ENCODE measurements at places on chromosomes 3 and 15.

- no peak for DNase-seq
These were observed 324.2 kb upstream of the TGFBR2 start for GRCh38 chr3:30282154-30282696.

- no peak for DNase-seq
These were observed 111.7 kb downstream of the NUP210 start for GRCh38 chr3:13308380-13308801.

DNA sequence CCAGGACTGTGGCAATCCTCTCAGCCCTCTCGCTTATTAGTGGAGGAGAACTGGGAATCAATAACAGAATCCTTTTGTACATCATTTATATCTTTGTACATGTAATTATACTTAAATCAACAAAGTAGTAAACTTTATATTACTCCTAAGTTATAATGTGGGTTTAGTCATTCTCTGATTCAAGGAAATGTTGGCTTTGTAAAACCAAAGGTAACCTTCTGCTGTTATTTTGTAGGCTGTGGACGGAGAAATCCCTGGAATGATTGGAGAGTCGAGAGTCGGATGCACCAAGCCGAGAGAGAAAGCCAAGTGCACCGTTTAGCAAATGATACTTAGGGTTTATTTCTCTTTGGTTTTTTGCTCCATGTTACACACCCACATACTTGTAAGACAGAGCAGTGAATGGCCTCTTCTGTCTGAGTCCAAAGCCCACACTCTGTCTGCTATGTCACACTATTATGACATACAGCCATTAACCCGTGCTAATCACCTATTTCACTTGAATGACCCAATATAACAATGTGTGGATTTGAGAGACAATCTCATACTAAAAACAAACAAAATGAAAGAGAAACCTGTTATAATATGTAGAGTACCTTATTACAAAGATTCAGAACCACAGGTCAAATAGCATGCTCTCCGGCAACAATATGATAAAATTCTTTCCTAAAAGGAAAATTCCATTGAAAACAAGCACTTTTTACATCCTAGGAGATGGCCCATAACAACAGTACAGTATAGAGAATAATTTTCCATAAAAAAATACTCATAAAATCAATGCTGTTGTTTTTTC, 72.2 kb downstream of the MECOM start:
- no peak for DNase-seq

DNA sequence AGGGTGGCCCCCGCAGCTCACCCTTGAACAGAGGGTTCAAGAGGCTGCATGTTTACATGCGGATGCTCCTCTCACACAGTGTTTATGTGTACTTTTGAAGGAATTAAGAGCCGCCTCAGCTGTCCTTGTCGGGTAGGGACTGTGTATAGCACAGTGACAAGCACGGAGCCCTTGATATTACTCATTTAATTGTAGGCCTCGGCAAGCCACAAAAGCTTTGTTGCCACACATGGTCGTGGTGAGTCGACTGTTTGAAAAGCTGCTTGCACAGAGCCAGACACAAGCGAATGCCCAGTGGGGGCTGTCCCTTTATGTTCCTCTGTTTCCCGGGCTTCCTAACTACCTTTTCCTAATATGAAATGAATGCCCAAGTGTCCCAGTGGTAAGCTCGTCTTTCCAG, 4.5 kb downstream of the ESYT3 start:
- DNase-seq = no peak

DNA sequence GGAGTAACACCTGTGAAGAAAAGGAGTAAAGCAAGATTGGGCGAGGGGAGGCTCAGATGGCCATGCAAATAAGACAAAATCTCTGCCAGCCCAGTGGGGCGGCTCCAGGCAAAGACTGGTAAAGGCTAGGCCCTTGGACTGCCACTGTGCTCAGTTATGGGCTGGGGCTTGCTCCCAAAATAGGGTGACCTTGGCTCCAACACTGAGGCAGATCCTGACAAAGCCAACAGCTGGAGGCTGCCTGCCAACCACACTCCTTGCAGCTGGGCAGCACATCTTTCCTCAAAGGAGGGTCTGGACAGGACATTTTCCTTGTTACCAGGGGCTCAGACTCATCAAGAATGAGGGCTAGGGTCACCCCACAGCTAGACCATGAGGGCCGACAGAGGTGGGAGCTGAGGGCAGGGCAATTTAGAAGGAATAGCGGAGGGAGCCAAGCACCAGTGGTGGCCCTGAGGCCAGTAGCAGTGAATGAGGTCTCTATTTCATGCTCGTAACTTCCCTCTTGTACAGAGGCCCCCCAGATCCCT, 86.1 kb downstream of the CHRD start:
- no peak for DNase-seq

- DNase-seq = peak; percentile 52
These were observed 2.3 kb upstream of the HAPLN3 start for GRCh38 chr15:88897456-88898194.

DNA sequence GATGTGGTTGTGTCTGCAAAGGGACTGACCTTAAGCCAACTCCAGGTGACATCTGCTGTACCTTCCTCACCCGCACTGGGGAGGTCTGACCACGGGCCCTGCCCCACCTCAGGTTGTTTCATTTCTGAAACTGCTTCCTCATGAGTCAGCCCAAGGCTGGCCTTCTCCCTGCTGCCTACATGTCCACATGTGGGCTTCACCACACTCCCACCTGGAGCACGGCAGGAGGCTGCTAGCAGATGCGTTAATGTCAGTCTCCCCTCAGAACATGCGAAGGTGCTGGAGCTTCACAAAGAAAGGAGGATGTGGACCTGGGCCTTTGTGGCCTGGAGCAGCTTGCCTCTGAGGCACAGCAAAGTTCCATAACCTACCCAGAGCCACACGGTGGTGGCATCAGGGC, 69.4 kb upstream of the PLXNA1 start:
- DNase-seq = no peak

DNA sequence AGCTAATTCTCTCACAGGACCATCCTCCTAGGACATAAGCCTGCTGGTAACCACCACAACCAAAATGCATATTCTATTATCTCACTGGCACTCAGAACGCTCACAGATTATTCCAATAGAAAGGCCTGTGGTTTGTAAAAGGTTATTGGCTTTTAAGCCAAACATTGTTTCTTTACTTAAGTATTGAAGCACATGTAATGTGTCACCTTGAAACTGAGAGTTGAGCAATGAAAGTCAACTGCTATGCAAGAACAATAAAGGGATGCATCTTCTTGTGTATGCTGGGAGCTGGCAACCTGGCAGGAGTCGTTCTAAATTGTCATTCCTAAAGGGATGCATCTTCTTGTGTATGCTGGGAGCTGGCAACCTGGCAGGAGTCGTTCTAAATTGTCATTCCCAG, 298.6 kb upstream of the DNAJC19 start:
- DNase-seq = no peak

DNA sequence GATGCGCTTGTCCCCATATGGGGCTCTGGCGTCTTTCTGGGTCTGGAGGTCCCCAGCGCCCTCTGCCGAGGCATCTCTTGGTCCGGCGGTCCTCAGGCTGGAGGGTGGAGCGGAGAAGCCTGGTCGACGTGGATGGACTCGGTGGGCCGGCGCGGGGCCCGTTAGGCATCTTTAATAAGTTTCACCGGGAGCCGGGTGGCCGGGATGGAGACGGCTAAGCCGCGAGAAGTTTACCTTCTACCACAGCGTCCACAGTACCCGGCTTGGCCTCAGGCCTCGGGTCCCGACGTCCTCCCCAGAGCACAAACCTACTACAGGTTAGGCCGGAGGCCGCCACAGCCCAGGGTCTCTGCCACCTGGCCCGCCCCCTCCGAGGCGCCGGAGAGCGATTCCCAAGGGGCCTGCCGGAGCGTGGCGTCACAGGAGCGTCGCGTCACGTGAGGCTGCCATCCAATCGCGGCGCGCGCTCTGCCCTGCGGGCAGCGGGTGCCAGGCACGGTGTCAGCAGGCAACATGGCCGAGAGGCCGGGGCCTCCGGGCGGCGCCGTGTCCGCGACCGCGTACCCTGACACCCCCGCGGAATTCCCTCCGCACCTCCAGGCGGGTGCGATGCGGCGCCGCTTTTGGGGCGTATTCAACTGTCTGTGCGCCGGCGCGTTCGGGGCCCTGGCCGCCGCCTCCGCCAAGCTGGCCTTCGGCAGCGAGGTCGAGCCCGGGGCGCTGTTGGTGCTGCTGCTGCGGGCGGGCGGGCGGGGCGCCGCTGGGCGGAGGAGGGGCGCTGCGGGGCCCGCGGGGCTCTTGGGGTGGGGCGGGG, at the start of gene TMEM42:
Gene TMEM42 (plus strand): TSS at position 501 of the 814 bp plus-strand sequence. CDS start 13 bp downstream, at position 514.
- peak; percentile 89 for DNase-seq
